ENCODE measurements at places on chromosomes 6 and 20. TPM values are rescaled to one million over a fixed set of nuclear protein-coding genes. Genes with fewer than 3 reads are reported as not detected.

GRCh38 chr20:49278818-49279676 is 1.2 kb upstream of the ZNFX1 start:
- no peak for DNase-seq

DNA sequence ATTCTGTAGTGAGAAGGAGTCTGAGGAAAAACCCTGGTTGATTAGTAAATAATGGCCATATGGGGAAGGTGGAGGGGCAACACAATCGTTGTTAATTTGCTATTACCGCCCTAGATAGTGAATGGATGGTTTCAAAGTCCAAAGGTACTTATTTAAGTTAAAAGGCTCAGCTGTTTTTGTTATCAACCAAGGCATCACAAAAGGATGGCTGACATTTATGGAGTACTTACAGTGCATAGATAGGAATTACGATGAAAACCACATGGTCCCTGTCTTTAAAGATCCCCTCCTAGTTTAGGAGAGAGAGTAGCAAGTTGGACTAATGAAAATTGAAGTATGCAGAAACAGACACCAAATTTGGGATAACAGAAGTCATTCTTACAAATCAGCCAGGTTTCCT is 319.6 kb downstream of the CDKAL1 start:
- no peak for DNase-seq

GRCh38 chr6:45185403-45186251 is 142.5 kb upstream of the RUNX2 start:
- no peak for DNase-seq

DNA sequence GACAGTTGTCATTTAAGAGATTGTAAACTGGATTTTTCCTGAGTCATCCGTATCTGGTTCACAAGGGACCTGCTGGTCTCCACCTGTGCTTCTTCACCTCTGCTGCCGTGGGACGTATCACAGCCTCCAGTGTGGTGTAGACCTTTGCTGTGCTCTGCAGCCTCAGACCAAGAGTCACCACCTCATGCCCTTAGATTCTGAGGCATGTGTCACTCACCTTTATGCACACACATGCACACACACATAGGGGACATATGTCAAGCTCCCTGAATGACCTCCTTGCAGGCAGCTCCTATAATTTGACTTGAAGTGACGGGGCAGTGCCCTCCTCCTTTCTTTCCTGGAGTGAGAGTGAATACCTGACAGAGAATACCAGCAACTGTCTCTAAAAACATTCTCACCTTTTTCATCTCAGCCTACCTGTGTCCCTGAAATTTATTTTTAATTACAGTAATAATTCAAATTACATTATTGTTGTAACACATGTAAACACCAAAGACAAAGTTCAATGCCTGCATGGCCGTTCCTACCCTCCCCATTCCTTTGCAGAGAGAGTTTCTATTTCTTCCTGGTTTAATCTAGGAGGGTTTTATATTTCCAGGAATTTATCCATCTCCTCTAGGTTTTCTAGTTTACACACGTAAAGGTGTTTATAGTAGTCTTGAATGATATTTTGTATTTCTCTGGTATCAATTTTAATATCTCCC is 3.5 kb downstream of the SLC17A4 start:
- DNase-seq, result no peak

The PSMB8 gene
- total RNA-seq, result 45.5 TPM

DNA sequence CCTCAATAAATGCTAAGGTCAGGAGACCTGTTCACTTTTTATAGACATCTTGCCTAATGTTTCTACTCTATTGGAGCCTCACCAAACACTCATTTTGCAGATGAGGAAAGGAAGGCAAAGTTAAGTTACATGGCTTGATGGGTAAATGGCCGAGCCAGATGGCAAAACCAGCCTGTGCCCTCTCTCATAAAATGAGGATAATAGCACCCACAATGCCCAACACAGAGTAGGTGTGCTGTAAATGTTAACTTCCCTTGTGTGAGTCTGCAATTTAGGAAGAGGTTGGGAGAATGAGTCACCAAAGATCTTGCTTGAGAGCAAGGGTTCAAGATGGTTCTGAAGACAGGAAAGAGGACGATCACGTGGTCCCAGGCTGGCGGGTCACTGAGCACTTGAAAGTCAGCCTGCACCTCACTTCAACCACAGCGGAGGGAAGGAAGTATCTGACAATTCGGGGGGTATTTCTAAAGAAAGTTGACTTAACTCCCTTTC is 3.3 kb downstream of the KCNK5 start:
- DNase-seq, result no peak

The CLVS2 gene
- total RNA-seq, result not detected

The OR11A1 gene
- not detected for total RNA-seq

DNA sequence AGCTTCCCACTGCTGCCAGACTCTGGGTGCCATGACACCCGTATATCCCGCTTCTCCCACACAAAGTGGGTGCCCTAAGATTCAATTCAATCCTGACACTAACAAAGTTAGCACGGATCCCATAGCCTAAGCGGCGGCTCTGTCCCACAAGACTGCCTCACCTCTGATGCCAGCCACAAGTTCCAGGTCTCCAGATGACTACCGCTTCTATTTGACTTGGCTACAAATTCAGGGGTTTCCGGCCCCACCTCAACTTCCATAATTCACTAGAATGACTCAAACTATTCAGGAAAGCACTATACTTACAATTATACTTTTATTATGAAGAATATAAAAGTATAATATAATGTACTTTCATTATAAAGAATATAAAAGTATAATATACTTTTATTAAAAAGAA is 24.8 kb upstream of the SLC22A23 start:
- no peak for DNase-seq

- peak; percentile 10 for DNase-seq
Measured at GRCh38 chr6:158206740-158207421, 38.7 kb downstream of the GTF2H5 start.
